GM23248 (cell line): ENCODE measurements at places on chromosomes 7 and 10. TPM values are rescaled to one million over a fixed set of nuclear protein-coding genes. Genes with fewer than 3 reads are reported as not detected.
A peak's percentile ranks its signal among the peaks of the same experiment; 100 is the strongest.

DNA sequence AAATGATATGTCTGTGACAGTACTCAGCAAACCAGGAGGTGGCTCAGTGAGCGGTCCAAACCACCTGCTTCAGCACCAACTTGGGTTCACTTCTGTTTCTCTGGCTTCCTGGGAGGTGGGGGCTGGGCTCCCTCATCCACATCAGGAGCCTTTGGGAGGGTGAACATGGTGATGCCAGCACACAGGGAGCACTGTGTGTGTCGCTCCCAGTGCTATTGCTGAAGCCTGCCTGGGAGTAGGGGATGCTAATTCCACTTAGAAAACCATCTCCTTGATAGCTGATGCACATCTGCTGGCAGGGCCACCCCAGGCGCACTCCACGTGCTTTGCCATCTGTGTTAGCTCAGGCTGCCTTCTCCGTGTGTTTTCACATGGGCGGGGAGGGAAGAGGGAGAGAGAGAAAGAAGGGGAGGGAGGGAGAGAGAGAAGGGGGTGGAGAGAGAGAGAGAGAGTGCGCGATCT is 58.0 kb downstream of the RAMP3 start:
- peaks cover 32% of the 10 kb centered on the region for H3K27me3 ChIP-seq
- no peak overlapping the region for H3K4me3 ChIP-seq
- H3K36me3 ChIP-seq, result no peaks in the 10 kb centered on the region
- H3K27ac ChIP-seq, result no peak overlapping the region
- H3K4me1 ChIP-seq, result no peaks in the 10 kb centered on the region
- DNase-seq, result no peak

GRCh38 chr7:139659922-139660316 is 117.9 kb downstream of the HIPK2 start:
- H3K4me3 ChIP-seq, result no peak overlapping the region
- no peaks in the 10 kb centered on the region for H3K27me3 ChIP-seq
- no peaks in the 10 kb centered on the region for H3K36me3 ChIP-seq
- DNase-seq, result no peak
- no peak overlapping the region for H3K27ac ChIP-seq

- DNase-seq, result peak; percentile 87
- peaks cover 60% of the 10 kb centered on the region for H3K4me1 ChIP-seq
- H3K27me3 ChIP-seq, result no peaks in the 10 kb centered on the region
- H3K27ac ChIP-seq, result peak overlapping the region; percentile 85
- H3K4me3 ChIP-seq, result peak overlapping the region; percentile 50
Observed at GRCh38 chr7:66255534-66256100, 50.5 kb downstream of the TPST1 start.

GRCh38 chr10:69573056-69573806 is at the start of gene NEUROG3:
TSS of gene NEUROG3 (minus strand) at chr10:69573422. CDS start at chr10:69573043, 379 bp downstream.
- H3K27ac ChIP-seq, result no peak within 1 kb of the TSS
- DNase-seq, result no peak
- H3K36me3 ChIP-seq, result no peaks in the 10 kb centered on the region
- H3K4me1 ChIP-seq, result no peaks in the 10 kb centered on the region
- H3K4me3 ChIP-seq, result no peak within 1 kb of the TSS

- no peaks in the 10 kb centered on the region for H3K4me1 ChIP-seq
- no peaks in the 10 kb centered on the region for H3K27me3 ChIP-seq
- H3K4me3 ChIP-seq, result no peak overlapping the region
- no peaks in the 10 kb centered on the region for H3K36me3 ChIP-seq
- DNase-seq, result no peak
Observed at GRCh38 chr10:90461437-90462155, 396.2 kb downstream of the HTR7 start.

- DNase-seq, result no peak
- no peaks in the 10 kb centered on the region for H3K27me3 ChIP-seq
- no peaks in the 10 kb centered on the region for H3K36me3 ChIP-seq
Observed at GRCh38 chr10:98632456-98633150, 185.9 kb upstream of the HPS1 start.

- no peak overlapping the region for H3K27ac ChIP-seq
- no peak for DNase-seq
Observed at GRCh38 chr10:126846469-126846868, 58.8 kb upstream of the DOCK1 start.

DNA sequence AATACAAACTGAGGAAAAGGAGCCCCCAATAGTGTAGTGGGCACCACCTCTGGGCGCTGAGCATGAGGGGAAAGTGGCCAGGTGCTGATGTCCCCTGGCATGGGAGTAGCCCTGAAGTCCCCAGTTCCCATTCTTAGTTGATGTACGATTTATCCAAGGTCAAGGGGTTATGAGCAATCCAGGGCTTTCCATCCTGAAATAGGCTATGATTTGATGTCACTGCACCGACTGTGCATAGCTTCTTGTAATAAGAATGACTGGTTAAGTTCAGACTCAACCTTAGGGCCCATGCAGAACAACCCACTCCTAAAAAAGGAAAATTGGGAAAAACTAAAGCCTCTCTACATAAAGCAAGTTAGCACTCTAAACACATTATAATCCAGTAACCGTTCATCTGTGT is 4.4 kb downstream of the FRAT1 start:
- no peak for DNase-seq
- H3K4me1 ChIP-seq, result peaks cover 9% of the 10 kb centered on the region; the same call in 1 of the 2 replicates
- H3K27me3 ChIP-seq, result no peaks in the 10 kb centered on the region
- H3K27ac ChIP-seq, result no peak overlapping the region
- no peaks in the 10 kb centered on the region for H3K36me3 ChIP-seq

DNA sequence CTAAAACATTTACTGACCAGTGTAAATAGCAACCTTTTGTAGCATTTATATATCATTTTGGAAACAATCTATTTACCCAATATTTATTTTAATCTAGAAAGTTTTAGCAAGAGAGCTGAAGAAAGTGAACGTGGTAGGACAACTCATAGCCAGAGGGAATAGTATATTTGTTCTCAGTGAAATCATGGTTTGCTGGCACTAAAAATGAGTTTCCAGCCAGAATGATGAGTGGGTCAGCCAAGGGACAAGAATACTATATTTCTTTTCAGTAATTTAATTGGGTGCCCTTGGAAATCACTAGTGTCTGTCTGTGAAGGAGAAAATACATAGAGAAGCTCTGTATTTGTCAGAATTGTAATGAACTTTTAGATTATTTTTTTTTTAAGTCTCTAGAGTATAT is 74.9 kb downstream of the MINPP1 start:
- no peak overlapping the region for H3K4me3 ChIP-seq
- peak; percentile 44 for DNase-seq
- H3K27ac ChIP-seq, result no peak overlapping the region
- H3K36me3 ChIP-seq, result no peaks in the 10 kb centered on the region

DNA sequence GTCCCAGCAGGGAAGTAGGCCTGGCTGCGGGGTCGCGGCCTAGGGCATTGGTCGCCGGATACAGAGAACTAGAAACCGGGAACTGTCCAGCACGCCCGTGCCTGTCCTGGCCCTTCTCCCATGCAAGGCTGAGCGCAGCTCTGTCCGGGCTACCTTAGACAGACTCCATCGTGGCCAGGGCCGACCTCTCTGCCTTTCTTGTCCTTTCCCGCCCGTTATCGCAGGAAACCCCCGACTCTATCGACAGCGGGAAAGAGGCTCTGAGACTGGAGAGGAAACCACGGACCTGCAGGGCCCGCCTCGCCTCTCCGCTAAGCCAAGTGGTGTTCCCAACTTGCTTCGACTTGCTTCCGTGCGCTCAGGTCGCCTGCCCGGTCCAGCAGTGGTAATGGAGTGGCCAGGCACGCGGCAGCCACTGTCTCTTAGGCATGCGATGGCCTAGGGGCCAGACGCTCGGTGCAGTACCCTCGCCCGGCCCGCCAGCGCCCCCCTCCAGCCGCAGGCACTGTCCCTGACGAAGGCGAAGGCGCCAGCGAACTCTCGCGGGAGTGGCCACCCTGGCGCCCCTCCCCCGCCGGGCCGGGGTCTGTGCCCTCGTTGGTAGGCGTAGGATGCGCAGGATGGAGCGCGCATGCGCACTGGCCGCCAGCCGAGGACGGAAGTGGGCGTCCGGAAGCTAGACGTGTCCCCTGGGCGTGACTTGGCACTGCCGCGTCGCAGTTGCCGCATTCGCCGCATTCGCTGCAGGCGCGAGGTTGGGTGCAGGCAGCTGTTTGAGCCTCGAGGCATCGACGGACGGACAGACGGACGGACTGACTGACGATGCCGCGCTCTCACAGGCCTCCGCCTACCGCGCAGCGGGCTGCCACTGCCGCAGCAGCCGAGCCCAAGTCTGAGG is 54.4 kb downstream of the MCMBP start:
- H3K4me1 ChIP-seq, result no peaks in the 10 kb centered on the region
- no peaks in the 10 kb centered on the region for H3K36me3 ChIP-seq
- H3K27me3 ChIP-seq, result no peaks in the 10 kb centered on the region
- DNase-seq, result peak; percentile 52

DNA sequence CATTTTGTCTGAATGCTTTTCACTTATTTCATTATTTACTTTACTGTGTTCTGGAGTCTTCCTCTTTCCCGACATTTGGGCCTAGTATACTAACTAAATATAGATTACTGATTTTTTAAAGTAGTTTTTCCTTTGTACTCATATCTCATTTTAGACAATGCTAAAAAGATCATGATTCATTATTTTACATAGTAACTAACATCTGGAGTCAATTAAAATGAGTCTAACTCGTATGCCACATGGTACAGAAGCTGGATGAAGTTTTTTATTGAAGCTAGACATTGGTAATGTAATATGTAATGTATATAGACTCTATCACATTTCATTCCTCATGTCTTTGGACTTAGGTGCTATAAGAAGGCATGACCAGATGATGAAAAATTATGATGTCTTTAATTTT is 156.3 kb upstream of the HGF start:
- H3K36me3 ChIP-seq, result no peaks in the 10 kb centered on the region
- H3K27ac ChIP-seq, result no peak overlapping the region
- no peaks in the 10 kb centered on the region for H3K27me3 ChIP-seq
- H3K4me1 ChIP-seq, result no peaks in the 10 kb centered on the region

GRCh38 chr7:130362251-130362816 is 17.7 kb downstream of the CPA5 start:
- no peaks in the 10 kb centered on the region for H3K36me3 ChIP-seq
- DNase-seq, result no peak
- H3K27ac ChIP-seq, result no peak overlapping the region
- peaks cover 48% of the 10 kb centered on the region for H3K4me1 ChIP-seq
- no peak overlapping the region for H3K4me3 ChIP-seq

GRCh38 chr10:58066979-58067378 is 200.7 kb downstream of the IPMK start:
- no peak overlapping the region for H3K4me3 ChIP-seq
- no peak overlapping the region for H3K27ac ChIP-seq
- no peaks in the 10 kb centered on the region for H3K4me1 ChIP-seq
- no peak for DNase-seq
- H3K36me3 ChIP-seq, result no peaks in the 10 kb centered on the region

DNA sequence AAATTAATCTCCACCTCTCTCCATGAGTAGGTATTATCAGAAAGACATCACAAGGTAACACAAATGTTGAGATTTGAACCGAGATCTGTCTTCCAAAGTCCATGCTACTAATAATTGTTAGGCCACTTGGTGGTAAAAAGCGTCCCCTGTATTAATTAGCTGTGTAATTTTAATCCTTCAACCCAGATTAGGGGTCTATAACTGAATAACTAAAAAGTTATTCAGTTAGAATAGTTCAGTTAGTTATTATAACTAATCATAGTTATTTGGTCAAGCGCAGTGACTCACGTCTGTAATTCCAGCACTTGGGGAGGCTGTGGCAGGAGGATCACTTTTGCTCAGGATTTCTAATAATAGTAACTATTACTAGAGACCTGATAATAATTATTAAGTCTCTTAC is 5.6 kb downstream of the PDSS1 start:
- DNase-seq, result no peak
- no peak overlapping the region for H3K27ac ChIP-seq
- no peak overlapping the region for H3K4me3 ChIP-seq
- H3K36me3 ChIP-seq, result no peaks in the 10 kb centered on the region
- H3K4me1 ChIP-seq, result peaks cover 5% of the 10 kb centered on the region; the same call in 1 of the 2 replicates
- no peaks in the 10 kb centered on the region for H3K27me3 ChIP-seq

DNAH11 gene
- 0.51 and 3.1 TPM in 2 replicates for total RNA-seq

ABCA13 gene
- 0.11 TPM in 1 of 2 replicates, not detected in the other for total RNA-seq

NRAP gene
- total RNA-seq, result not detected in 2 replicates

C10orf67 gene
- under 0.01 and 0.25 TPM in 2 replicates for total RNA-seq

ASAH2 gene
- 3.5 TPM in 1 of 2 replicates, not detected in the other for total RNA-seq

CRYGN gene
- not detected in 2 replicates for total RNA-seq
